ENCODE measurements at places on chromosomes 3 and 15.
A peak's percentile ranks its signal among the peaks of the same experiment; 100 is the strongest.

GRCh38 chr15:80989081-80989517 is 520 bp downstream of the MESD start:
- no peak for DNase-seq

DNA sequence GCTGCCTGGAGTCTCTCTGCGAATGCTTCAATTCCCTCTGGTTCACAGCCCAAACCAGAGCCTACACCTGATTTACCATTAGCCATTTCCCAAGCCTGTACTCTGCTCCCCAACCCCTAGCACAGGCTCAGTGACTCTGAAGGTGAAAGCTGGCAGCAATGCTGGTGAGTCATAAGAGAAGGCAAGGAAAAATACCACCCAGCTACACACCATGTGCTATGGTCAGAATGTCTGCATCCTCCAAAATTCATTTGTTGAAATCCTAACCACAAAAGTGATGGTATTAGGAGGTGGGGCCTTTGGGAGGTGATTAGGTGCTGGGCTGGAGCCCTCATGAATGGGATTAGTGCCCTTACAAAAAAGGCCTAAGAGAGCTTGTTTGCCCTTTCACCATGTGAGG is 117.1 kb upstream of the TJP1 start:
- no peak for DNase-seq

DNA sequence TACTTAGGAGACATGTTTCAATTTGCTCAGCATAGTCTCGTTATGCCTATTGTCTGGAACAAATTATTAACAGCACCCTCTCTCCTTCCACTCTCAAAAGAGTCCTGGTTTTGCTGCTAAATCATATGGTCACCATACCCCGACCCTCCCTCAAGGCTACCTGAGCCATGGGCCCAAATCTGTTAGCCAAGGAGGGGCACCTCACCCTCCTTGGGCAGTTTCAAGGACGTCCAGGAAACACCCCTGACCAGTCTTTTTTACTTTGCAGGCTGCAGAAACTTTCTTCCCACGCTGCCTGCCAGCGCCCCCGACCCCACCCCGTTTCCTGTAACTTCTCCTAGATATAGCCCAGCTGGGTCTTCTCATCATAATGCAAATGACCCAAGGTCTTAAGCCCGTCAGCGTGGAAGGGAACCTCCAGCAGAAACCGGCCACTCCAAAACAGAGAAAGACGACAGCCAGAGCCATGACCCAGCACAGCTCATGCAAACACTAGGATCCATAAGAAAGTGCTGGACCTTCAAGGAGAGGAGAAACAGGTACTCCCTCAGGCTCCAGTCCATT is 62.3 kb downstream of the ADCY5 start:
- no peak for DNase-seq

- no peak for DNase-seq
Measured at GRCh38 chr3:167738037-167738436, 2.5 kb downstream of the SERPINI1 start.

- no peak for DNase-seq
Measured at GRCh38 chr3:134601539-134602439, 49.0 kb downstream of the KY start.

- peak; percentile 56 for DNase-seq
Measured at GRCh38 chr3:122754929-122755328, 38.7 kb downstream of the HSPBAP1 start.

GRCh38 chr15:80783260-80783659 is 4.1 kb downstream of the CEMIP start:
- DNase-seq: peak; percentile 35

- DNase-seq: no peak
Measured at GRCh38 chr3:12287727-12288181, 1.1 kb upstream of the PPARG start.

DNA sequence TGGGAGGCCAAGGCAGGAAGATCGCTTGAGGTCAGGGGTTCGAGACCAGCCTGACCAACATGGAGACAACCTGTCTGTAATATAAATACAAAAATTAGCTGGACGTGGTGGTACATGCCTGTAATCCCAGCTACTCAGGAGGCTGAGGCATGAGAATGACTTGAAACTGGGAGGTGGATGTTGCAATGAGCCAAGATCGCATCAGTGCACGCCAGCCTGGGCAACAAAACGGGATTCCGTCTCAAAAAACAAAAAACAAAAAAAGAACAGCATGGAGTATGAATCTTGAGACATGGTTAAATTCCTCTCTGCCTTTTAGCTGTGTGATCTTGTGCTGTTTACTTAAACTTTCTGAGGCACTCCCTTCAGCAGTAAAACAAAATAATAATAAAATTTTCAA is 244.9 kb downstream of the FGF12 start:
- no peak for DNase-seq

GRCh38 chr3:71149959-71150954 is 433.3 kb downstream of the FOXP1 start:
- peak; percentile 47 for DNase-seq

DNA sequence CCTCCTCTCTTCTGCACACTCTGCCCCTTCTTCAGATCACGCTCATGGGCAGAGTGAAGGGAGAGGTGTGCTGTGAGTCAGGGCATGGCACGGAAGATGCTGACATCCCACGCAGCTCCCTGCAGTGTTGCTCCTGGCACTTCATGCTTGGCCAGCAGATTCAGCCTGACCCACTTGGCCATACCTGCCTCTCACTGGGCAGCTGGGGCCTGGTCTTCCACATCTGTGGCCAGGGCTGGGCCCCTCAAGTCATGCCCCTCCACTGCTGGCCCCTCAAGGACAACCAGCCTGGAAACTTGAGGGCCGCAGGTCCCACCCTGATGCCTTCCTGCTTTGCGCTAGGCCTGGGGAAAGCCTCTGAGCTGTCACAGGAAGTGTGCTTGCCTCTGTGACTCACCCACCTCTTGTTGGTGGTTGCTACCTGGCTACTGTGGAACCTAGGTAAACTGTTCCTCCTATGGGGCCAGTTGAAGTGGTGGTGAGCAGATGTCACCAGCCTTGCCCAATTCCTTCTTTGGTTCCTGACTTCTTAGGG is 48.7 kb downstream of the BSN start:
- peak; percentile 66 for DNase-seq

DNA sequence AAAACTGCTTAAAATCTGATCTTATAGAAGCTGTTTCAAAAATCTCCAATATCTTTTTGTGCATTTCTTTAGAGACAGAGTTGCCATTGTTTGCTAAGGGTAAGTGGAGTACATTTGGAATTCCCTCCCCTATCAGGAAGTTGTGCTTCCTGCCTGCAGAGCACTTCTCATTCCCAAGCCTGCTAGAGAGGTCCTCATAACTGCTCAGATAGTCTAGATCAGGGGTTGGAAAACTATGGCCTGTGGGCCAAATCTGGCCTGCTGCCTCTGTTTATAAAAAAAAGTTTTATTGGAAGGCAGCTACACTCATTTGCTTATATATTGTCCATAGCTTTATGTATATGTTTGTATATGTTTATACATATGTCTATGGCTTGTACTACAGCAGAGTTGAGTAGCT is 333.7 kb upstream of the PROK2 start:
- DNase-seq: no peak

DNA sequence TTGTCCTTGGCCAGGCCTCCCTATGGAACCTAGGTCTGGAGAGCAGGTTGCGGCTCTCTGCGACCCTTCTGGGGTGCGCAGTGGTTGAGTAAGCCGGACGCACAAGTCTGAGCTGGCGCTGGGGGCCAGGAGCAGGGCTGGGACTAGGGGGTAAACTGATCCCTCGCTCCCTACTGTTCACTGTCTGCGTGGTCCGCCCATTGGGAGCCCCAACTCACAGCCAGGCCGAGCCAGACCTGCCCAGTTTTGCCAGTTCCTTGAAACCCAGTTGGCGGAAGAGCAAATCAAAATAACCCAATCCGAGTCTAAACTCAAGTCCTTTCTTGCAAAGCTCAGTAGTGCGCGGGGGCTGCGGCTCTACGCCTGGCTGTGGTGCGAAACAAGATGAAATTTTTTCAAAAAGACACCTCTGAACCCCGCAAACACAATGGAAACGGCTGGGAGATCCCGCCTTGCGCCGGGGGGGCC is 17.5 kb downstream of the RGMA start:
- no peak for DNase-seq

DNA sequence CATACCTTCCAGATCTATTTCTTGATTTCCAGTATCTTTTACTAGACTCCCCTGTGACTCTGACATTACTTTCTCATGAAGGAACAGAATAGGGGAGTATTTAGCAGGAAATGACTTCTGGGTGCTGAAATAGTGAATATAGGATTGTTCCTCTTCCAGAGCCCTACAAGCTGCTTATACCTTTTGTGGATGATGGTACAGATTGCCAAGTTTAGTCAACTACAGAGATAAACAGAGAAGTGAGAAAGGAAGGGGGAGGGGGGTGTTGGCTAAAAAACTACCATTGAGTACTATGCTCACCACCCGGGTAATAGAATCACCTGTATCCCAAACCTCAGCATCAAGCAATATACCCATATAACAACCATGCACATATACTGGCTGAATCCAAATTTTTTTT is 298.3 kb upstream of the GPR149 start:
- no peak for DNase-seq

DNA sequence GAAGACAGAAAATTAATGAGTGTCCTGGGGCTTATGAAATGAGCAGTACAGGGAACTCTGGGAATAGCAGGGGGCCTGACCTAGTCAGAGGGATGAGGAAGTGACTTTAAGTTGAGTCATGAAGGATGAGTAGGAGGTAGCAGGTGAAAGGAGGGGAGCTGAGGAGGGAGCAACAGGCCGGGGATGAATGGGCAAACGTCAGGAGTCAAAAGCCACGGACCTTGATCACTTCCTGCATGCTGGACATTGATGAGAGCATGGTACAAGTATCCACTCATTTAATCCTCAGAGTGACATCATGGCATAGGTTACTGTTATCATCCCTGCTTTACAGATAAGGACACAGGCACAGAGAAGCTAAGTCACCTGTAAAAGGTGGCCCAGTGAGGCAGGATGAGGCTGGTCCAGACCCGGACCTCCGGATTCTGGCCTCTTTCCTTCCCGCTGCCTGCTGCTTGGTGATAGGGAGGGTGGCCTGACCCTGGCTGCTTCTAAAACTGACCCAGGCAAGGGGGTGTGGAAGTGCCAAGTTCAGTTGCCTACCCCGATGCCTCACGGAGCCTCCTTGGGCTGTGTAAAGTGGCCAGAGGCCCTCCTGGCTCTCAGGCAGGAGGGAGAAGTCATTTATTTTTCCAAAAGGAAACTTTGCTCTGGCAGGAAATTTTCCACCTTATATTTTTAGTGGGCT is 7.6 kb downstream of the CORO2B start:
- DNase-seq: no peak

- no peak for DNase-seq
Measured at GRCh38 chr15:70923311-70924080, 30.9 kb downstream of the LRRC49 start.

- no peak for DNase-seq
Measured at GRCh38 chr3:29494305-29495036, 213.6 kb downstream of the RBMS3 start.

DNA sequence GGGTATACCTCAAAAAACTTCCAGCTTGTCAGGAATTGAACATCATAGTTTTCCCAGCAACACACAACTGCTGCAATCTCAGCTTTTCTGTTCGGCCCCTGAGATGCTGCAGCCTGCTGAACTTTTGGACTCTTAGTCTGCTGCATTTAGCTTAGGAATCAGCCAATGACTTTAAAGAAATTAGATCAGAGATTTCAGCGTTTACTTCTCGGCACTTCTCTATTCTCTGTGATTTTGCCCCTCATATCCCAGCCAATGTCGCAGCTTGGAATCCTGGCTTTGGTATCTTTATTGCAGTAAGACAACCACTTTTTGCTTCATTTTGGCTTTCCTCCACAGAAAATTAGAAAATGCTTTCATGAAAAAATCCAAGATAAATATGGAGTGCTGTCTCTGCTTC is 86.3 kb upstream of the MCTP2 start:
- DNase-seq: no peak

- no peak for DNase-seq
Measured at GRCh38 chr15:55031727-55032126, 165.0 kb downstream of the RSL24D1 start.

GRCh38 chr3:122977746-122978466 is 49.7 kb downstream of the SEMA5B start:
- no peak for DNase-seq

DNA sequence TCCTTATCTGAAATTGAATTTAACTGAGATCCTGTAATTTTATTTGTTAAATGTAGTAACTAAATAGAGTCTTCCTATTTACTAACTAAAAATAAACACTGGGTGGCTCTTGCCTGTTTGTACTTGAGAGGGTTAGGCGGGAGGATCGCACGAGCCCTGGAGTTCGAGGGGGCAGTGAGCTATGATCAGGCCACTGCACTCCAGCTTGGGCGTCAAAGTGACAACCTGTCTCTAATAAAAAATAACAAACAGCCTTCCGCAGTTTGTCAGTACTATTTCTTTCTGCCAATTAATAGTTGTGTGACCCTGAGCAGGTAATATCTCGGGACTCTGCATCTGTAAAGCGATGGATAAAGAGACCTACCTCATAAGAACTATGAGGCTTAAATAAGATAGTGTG is 768 bp upstream of the PDE12 start:
- DNase-seq: no peak

- DNase-seq: no peak
Measured at GRCh38 chr3:58190291-58190690, 20.5 kb downstream of the DNASE1L3 start.

GRCh38 chr3:13420045-13420830 is at the start of gene NUP210:
TSS of gene NUP210 (minus strand) at chr3:13420322. CDS start at chr3:13420226, 96 bp downstream.
- peak; percentile 82 for DNase-seq
